ENCODE measurements at places on chromosomes 1 and 21.

- no peak for DNase-seq
These were observed 133.2 kb upstream of the BARHL2 start for GRCh38 chr1:90850181-90850897.

GRCh38 chr1:22722901-22723550, 12.4 kb downstream of the EPHB2 start:
- DNase-seq, result no peak

DNA sequence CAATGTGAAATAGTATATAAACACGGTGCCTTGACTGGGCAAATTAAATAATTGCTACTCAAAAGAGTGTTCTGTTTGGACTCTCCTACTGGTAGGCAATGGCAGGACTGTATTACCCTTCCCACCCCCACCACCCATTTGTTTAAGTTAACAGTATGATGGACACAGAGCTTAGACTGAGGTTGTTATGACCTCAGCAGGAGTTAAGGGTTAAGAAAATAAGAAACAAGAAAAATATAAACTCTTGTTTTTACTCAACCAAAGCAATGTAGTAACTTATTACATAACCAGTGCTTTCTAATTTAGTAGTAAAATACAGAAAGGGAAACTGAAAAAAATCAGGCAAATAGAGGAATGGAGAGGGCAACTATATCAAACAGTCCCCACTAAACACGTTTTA, 19.9 kb upstream of the SERPINC1 start:
- no peak for DNase-seq

- no peak for DNase-seq
These were observed 40.0 kb downstream of the PRAMEF20 start for GRCh38 chr1:13450204-13450603.

GRCh38 chr1:236143104-236143948, 987 bp downstream of the GPR137B start:
- DNase-seq, result peak; percentile 74
